ENCODE measurements at places on chromosomes 6 and 20.

- DNase-seq, result no peak
These were observed 34.1 kb upstream of the TBC1D7 start for GRCh38 chr6:13362412-13362811.

GRCh38 chr20:32506721-32507120 is 78.4 kb downstream of the NOL4L start:
- no peak for DNase-seq

- no peak for DNase-seq
These were observed 95.5 kb downstream of the FOXC1 start for GRCh38 chr6:1705183-1705582.

DNA sequence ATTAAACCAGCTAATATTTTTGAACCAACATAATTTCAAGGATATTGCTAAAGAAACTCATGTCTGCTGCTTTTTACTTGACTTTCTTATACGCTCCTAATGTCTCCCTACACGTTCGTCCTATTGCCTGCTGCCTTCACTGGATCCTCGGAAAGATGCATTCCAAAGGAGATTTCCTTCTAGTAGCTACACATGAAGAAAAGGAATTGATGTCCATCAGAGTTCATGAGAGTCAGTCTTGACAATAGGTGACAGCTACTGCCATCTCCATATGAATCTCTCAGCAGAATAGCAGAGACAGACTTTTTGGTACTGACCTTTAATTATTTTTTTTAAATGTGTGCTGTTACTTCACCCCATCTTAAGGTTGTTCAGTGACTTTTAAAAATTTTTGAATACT is 24.2 kb upstream of the COL9A1 start:
- DNase-seq, result no peak

- no peak for DNase-seq
These were observed 665.7 kb upstream of the SLC35B3 start for GRCh38 chr6:9100869-9101580.

- DNase-seq, result no peak
These were observed 24.2 kb upstream of the PCSK2 start for GRCh38 chr20:17202673-17203072.

- DNase-seq, result no peak
These were observed 1.5 kb upstream of the STX16 start for GRCh38 chr20:58649288-58650180.

DNA sequence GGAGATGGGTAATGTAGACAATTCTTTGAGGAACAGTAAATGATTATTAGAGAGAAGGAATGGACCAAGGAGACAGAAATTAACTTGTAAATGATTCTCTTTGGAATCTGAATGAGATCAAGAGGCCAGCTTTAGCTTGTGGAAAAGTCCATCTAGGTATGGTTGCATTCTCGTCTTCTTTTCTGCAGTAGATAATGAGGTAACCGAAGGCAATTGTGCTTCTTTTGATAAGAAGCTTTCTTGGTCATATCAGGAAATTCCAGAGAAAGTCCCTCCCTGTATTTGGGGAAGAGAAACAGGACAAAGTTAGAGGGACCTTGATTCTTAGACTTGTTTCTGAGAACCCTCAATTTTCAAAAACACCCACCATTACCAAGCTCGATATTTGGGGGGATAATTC is 109.1 kb upstream of the PRSS16 start:
- DNase-seq, result no peak

DNA sequence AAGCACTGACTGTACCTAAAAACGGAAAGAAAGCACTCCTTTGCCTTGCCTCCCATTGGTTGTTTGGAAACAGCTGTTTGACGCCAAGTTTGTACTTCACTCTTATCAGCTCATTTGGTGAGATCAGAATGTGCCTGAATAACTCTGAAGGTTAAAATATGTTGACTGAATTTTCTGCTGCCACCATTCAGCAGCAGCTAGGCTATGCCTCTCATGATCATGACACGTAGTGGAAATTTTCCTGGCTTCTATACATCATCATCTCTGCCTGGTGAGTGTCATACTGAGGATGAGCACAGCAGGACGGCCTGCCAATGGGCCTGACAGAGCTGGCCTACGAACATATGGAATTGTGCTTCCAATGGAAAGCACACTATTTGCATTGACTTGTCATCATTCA is 704.9 kb upstream of the CITED2 start:
- DNase-seq, result no peak

- no peak for DNase-seq
These were observed 4.3 kb upstream of the SLPI start for GRCh38 chr20:45258664-45259063.

- DNase-seq, result no peak
These were observed 29.6 kb downstream of the ZC3H12D start for GRCh38 chr6:149455031-149455732.

DNA sequence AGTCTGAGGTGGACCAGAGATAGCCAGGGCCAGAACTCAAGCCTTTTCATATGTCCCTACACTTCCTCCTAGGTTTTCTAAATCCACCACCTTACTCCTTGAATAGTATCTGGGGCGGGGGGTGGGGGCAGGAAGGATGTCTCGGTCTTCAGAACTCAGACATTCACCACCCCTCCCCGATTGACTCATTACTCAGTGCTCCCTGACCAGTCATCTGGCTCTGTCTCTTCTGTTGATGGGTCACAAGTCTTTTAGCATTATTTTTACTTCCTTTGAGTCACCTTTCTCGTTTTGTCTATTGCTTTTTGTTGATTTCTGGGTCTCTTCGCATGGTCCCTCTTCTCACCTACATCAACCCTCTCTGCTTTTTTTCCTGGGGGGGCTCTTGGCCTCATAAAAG is 23.3 kb downstream of the NOX3 start:
- DNase-seq, result no peak

- DNase-seq, result no peak
These were observed 116.6 kb downstream of the PTPRK start for GRCh38 chr6:128403618-128404444.

- no peak for DNase-seq
These were observed 205.4 kb downstream of the PREX1 start for GRCh38 chr20:48622421-48622820.

- DNase-seq, result no peak
These were observed 207.8 kb downstream of the TPBG start for GRCh38 chr6:82571455-82571854.

DNA sequence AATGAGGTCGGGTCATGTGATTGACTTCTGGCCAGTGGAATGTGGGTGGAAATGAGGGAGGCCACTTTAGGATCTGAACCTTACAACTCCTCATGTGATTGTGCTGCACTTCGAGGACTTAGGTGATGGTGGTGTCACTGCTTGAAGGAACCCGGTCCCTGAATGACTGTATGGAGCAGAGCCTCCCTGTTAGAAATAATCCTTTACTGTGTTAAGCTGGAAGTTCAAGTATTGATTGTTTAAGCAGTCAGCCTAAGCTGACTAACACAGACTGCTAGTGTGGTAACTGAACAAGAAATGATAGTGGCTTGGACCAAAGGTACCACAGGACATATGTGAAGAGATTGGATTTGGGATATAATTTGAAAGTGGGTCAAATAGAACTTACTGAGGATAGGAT is 138.0 kb downstream of the OPN5 start:
- no peak for DNase-seq

GRCh38 chr6:99219788-99220187 is 129.7 kb downstream of the FAXC start:
- DNase-seq, result no peak

- DNase-seq, result no peak
These were observed 13.0 kb upstream of the F13A1 start for GRCh38 chr6:6333501-6333900.

DNA sequence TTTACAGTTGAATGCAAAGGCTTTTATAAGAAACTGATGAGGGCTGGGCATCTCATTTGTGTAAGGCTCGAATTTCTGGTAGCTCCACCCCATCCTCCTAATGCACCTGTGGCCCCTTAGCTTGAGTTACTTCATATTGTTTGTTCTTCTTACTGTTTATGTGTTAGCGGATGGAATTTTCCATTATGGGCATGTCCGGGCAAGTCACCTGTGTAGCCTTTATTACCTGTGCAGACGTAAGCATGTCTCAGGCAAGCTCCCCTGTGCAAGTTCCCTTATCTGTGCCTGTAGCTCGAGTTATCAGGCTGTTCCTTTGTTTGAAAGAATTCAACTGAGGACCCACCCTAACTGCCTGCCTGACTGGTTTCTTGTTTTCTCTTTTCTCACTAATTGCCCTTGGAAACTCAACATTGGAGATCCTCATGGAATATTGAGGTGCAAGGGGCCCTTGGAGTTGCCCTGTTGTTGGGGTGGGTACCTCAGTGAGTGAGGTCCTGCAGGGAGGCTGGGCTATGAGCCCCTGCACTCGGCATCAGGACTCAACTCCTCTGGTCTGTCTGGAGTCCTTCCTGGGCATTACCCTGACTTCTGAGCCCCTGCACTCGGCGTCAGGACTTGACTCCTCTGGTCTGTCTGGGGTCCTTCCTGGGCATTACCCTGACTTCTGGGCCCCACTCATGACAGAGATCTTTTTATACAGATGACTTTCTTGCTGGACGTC is 207.9 kb upstream of the SULF2 start:
- DNase-seq, result no peak

GRCh38 chr6:88119769-88120168 is 46.4 kb downstream of the CNR1 start:
- no peak for DNase-seq

DNA sequence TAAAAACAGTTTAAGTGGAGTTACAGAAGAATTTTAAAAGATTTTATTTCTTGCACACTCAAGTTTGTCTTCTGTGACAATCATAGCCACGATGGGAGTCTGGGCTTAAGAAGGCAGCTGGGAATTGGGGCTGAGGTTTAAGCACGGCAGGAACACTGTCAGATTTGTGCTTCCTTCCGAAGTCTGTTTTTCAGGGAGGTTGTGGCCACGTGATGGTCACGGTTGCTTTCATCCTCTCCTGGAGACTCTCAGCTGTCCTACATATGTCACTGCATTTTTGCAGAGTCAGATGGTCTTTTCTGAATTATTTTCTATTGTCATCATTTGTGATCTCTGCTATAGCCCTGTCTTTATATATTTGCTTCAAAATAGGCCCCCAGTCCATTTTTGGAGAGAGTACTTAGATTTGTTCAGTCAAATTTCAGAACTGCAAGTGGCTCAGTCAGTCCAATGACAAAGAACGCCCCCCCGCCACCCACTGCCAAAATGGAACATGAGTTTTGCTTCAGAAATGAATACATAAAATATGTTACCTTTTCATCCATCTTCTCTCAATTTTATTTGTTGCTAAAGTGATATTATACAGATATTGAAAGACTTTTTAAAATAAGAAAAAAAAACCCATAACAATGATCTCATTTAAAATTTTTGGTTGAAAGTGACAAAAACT is 111.8 kb upstream of the ZFP64 start:
- no peak for DNase-seq

GRCh38 chr6:160789263-160790027 is 87.4 kb downstream of the PLG start:
- no peak for DNase-seq

DNA sequence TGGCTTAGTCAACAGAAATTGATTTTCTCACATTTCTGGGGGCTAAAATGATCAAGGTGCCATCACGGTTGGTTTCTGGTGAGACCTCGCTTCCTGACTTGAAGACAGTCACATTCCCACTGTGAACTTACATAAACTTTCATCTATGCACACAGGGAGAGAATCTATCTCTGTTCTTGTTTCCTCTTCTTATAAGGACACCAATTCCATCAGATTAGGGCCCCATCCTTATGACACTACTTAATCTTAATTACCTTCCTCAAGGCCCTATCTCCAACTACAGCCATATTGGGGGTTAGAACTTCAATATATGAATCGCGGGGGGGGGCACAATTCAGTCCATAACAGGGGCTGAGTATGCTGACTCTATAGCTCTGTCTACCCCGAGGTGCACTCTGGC is 10.6 kb upstream of the SCGN start:
- DNase-seq, result no peak

DNA sequence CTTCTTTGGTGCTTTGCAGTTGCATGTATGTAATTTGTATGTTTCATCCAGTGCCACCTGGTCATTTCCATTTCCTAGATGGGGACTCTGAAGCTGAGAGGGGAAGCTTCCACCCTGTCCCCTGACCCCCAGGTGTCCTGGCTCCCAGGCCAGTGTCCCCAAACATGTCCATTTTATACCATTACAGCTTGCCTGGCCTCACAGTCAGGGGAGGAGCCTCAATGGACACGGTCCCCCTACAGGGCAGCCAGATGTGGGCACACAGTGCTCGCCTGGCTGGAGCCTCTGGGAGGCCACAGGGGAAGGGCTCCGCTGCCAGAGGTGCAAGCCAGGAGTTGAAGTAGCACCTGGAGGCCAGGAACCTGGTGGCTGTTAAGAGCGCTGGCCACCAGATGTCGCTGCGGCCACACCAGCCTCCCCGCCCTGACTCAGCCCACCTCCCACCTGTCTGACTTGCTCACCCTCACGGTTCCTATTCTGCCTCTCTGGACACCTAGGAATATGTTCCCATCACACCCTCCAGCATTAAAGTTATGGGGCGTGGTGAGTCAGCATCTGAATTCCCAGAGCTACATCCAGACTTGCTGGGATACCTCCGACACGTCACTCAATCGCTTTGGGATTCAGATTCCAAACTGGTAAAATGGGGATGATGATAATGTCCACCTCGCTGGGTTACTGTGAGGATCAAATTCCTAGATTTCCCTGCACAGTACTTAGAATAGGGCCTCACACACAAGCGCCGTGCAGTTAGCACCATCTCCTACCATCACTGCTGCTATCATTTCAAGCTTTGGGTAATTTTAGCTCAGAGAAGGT is 107.4 kb downstream of the SULF2 start:
- no peak for DNase-seq

DNA sequence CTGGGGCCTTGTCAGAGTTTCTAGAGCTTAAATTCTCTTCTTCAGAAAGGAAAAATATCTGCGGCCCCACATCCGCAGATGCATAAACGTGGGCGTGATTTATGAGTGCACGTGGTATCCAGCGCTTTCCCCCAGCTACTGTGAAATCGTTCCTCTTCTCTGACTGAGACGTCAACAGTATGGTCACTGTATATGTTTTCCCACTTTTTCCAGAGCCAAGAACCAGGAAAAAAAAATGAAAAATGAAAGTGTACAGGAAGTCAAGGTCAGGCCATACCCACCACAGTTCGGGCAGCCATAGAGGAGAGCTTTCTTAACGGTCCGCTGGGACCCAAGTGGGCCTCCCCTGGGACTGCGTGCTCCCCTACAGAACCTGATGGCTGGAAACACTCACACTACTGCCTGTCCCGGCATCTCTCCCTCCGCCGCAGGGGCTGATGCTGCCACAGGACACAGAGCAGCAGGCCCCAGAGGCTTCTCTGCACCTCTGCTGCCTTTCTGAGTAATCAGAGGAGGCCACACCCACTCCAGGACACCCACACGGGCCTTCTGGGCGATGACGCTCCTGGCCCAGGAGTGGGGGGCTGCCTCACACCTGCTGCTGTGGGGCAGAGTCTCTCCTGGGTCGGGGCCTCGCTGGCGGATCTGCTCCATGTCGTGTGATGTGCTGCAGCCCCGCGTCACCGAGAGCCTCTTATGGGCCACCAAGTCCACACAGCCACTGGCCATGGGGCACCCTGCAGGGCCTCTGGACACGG is 16.4 kb upstream of the STX16 start:
- DNase-seq, result no peak

- DNase-seq, result no peak
These were observed 6.6 kb downstream of the CITED2 start for GRCh38 chr6:139367810-139368351.
